ENCODE measurements at places on chromosomes 1 and 21.

GRCh38 chr1:247647864-247648263 is 31.7 kb downstream of the OR13G1 start:
- no peak for DNase-seq

GRCh38 chr1:18974005-18974404 is 17.5 kb upstream of the IFFO2 start:
- no peak for DNase-seq

DNA sequence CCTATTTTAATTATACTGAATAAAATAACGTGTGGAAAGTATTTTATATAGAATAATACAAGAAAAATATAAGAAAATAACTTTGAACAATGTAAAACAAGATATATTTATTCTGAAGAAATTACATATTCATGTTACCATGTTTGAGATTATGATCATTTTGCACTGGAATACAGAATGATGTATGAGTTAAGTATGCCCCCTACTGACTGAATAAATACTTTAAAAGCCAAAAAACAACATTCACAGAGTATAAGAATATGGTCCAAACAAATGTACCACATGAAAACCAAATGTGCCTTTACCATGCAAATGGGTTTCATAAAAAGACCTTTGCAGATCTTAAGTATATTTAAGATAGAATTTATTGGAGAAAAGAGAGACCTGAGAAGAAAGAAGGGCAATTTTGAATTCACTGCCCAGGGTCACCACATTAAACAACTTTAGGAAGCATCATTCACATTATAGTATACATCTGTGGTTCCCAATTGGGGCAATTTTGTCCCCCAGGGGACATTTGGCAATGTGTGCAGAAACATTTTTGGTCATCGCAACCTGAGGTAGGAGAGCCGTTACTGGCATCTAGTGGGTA is 136.6 kb upstream of the GFI1 start:
- DNase-seq = no peak

DNA sequence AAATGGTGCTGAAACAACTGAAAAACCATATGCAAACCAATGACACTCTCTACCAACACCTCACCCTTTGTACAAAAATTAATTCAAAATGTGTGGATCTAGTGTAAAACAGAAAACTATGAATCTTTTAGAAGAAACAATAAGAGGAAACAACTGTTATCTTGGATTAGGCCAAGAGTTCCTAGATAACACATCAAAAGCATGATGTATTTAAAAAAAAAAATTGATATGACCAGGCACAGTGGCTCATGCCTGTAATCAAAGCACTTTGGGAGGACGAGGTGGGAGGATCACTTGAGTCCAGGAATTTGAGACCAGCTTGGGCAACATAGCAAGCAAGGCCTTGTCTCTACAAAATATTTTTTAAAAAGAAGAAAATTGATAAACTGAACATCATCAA is 79.0 kb downstream of the EIF4G3 start:
- no peak for DNase-seq

DNA sequence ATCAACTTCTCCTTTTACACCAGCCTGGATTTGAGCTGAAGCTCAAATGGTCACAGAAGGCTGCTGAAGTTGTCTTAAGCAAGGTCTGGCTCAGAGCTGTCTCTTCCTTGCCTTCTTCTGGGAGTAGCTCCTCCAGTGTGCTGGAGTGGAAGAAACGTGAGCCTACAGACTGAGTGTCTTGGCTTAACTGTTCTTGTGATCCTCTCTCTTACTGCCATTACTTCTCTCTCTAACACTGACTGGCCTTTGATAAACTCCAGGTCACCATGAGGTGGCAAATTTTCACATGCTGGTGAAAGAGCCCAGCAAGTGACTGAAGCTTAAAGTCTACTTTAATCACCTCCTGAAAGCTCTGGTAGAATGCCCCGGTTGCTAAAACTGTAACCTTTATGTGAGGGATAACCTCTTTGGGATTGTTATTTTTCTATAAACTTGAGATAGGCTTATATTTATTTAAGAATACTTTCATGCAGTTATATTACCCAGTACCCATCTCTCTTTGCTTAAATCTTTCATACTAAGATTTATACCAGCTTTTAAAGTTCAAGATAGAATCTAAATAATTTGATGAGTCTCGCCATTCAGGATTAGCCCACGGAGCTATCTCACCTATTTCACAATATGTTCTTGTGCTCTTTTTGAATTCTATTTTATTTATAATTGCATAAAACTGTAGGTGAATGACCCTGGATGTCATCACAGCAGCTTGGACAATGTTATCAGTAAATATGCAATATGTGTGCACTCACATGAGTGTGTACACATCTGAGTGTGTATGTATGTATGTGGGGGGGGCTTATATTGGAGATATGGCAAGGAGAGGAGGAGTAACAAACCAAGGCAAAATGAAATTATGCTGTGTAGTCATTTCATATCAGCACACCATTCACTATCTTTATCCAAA is 924.0 kb downstream of the LTN1 start:
- no peak for DNase-seq

- no peak for DNase-seq
Measured at GRCh38 chr1:235710687-235711086, 61.1 kb upstream of the GNG4 start.

All from T-helper 2 cell treated with Interferon-gamma antibody and Interleukin-4, amounts not matched to agents 5 μg/mL and 100 μg/mL, for 36 hours (primary cell).